ENCODE measurements at places on chromosomes 3 and 15.

DNA sequence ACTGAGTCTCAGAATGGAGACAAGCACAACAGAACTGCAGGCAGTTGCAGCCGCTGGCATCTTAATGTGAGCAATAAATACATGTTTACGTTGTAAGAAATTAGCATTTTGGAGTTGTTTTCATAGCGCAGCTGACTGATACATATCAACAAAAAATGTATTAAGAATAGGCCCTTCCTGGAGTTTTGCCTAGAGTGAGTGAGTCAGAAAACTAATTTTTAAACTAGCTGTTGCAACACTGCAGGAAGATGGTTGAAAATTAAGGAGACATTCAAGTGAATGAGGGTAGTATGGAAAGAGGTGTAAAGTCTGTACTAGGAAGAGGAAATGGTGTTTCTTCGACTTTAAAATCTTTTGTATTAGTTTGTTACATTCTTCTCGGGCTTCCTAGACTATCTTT lies 39.6 kb upstream of the TIMP4 start:
- DNase-seq = no peak

DNA sequence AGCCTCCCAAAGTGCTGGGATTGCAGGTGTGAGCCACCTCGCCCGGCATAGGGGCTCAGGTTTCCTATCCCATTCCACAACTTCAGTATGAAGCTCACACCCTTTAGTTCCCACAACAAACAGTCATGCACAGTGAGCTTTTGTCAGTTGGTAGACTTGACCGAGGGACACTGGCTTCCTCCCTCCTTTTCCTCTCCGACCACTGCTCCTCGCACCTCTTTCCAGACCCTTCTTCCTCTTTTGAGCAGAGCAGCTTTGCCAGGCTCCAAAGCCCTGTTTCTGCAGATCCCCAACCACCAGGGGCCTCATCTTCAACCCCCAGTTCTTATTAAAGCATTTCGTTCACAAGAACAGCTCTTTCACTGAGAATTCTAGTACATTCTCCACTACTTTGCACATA lies 12.7 kb upstream of the CILP start:
- no peak for DNase-seq

- no peak for DNase-seq
Measured at GRCh38 chr15:69076756-69077155, 62.3 kb downstream of the NOX5 start.

GRCh38 chr3:49864505-49864904 lies 5.2 kb downstream of the CAMKV start:
- DNase-seq = no peak

- DNase-seq = no peak
Measured at GRCh38 chr3:16090706-16091105, 83.8 kb upstream of the GALNT15 start.

- no peak for DNase-seq
Measured at GRCh38 chr3:23938688-23939087, 6.4 kb upstream of the NR1D2 start.

DNA sequence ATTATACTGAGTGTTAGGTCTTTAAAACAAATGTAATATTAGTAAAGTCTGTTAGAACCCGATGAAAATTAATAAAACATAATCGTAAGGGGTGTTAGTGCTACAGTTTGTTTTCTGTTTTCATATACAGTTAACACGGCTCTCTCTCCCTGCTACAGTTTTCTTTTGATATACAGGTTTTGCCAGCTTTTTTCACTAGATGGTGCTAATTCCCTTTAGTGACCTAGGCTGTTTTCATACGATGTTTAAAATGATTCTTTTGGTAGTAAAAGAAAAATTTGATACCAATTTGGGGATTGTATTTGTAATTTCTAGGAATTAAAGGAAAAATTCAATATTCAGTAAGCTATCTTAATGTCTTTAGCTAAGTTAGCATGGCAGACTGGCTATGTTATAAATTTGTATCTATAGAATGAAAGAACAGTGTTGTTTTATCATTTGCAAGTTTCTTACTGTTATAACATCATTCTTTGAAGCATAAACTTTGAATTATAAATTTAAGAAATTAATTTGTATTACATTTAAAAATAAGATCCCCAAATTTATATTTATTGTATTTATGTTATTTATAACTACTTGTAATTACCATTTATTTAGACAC lies 11.5 kb downstream of the APH1B start:
- peak; percentile 4 for DNase-seq

DNA sequence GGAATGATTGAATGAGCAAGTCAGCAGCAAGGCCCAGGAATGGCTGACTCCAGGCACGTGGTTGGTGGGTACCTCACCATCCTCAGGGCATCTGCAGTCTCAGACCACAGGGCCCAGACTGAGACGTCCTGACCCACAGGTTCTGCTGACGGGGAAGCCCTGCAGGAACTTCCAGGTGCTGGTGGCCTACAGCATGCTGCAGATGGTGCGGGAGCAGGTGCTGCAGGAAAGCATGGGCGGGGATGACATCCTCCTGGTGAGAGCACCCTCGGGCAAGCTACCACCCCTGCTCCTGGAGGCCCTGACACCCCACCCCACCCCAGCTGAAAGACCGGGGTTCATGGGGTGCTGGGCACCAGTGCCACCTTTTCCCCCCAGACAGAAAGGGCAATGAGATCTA lies 14.1 kb downstream of the TBC1D21 start:
- no peak for DNase-seq

DNA sequence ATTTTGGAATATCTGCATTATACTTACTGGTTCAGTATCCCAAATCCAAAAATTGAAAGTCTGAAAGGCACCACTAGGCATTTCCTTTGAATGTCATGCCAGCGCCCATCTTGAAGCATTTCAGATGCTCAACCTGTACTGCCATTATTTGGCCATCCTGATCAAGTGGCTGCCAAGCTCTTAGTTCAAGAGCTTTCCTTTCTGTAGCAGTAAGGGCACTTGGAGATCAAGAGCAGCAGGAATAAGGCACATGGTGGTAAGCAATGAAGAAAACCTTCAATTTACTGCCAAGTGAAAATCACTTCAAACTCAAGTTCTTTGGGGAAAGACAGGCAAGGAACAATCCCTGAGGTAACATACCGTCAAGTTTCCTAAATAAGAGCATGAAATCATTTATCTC lies 10.0 kb downstream of the RHOA start:
- no peak for DNase-seq

- no peak for DNase-seq
Measured at GRCh38 chr3:135069406-135069805, 274.3 kb downstream of the EPHB1 start.

- peak; percentile 44 for DNase-seq
Measured at GRCh38 chr3:61802772-61803171, 241.4 kb downstream of the PTPRG start.

DNA sequence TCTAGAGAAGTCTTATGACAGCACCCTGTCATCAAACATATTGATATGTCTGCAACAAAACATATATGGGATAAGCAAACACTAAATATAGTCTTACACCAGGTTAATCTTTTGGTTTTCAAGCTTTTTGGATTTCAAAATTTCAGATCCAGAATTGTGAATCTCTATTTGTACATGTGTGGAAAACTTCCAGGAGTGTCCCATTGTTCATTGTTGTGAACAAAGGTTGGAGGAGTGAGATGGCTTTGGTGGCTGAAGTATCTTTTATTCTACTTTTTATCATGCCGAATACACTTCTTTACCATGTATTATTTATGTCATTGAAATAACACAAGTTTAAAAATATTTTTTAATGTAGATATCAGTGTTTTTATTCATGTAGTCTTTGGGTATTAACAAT lies 5.9 kb upstream of the FHIT start:
- no peak for DNase-seq

DNA sequence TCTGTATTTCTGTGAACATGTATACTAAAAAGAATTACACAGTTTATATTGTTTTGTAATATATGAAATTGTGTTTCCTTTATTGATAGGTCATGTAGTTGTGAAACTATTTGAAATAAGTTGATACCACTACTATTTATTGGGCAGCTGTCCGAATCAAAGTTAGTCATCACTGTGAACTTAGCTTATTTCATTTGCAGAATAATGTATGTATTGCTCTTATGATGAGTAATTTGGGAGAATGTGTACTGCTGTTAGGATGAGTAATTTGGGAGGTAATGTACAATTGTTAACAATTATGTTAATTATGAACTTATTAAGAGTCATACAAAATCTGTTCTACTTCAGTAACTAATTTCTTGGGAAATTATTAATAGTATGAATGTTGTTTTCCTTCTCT lies 22.2 kb downstream of the FXR1 start:
- no peak for DNase-seq

DNA sequence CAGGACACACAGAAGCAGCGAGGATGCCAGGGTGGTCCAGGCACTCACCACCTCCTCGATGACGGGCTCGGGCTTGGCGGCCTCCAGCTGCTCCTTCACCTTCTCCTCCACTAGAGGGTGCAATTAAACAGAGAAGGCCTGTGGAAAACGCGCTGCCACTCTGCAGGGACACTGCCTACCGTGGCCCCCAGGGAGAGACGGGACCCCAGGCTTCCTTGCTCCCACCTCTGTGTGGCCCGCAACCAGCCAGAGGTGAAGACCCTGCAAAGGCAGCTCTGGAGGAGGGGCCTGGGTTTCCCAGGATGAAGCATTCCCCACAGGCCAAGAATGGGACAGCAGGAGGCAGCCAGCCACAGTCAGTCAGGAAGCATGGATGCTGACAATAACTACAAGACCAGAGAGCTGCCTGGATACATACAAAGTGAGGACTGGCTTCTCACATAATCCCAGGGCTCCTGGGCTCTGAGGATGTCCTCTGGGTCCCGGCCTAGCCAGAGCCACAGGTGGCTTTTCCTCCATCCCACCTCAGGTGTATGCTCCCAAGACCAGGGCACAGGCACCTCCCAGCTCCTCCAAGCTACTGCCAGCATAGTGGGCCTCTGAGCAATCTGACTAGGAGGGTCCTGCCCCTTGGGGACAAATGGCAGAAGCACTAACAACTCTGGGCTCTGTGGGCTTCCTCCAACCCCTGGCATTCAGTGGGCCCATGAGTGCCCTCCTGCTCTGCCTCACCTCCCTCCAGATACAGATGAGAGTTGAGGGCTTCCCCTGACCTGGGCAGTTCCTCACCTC lies 46.2 kb downstream of the PTH1R start:
- no peak for DNase-seq

DNA sequence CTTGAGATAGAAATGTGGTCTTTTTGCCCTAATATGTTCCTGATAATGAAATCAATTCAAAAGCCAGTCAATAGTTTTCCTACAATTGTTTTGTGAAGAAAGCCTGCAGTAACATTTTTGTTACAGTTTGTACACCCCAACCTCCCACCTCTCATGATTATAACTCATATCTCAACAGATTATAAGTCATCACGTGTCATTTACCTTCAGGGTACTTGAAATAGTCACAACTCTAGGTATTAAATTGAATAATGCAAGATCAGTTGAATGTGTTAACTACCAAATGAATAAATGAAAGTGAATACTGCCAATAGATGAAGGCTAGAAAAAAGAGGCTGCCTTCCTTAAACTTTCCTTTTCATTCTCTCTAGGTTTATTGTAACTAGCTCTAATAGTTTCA lies 32.9 kb upstream of the CTDSPL2 start:
- no peak for DNase-seq

GRCh38 chr15:27623560-27624305 lies 475.4 kb downstream of the OCA2 start:
- DNase-seq = no peak

GRCh38 chr15:72161361-72162132 lies 36.0 kb downstream of the GRAMD2A start:
- DNase-seq = no peak

- peak; percentile 30 for DNase-seq
Measured at GRCh38 chr15:65791335-65792137, 557 bp downstream of the DENND4A start.

DNA sequence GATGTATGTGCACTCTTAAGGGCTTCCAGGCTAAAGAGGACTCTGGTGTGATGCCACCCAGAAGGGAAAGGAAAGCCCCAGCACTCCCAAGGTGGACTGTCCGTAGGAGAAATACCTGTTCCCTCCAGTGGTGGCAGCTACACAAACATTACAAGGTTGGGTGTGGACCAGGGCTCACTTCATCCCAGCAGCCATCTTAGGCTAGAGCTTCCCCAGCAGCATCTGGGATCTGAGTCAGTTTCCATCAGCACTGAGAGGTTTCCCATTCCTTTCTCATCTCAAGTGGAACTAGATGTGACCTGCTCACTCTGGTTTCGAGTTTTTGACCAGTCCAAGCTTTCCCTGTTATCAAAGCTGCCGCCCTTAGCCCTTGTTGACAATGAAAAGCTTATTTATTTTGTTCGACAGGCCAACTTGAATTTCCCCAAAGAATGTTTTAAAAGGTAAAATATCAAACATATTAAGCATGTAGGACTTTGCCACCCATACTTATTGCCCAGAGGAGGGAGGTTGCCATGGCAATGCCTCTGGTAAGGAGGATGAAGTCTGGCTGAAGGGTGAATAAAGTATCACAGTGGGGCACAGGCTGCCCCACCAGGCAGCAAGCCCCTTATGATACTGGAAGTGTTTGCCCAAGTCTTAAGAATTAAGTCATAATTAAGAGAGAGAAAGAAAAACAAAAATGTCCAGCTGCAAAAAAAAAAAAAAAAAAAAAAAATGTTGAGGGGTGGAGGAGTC lies 28.9 kb downstream of the CLDN18 start:
- DNase-seq = no peak

DNA sequence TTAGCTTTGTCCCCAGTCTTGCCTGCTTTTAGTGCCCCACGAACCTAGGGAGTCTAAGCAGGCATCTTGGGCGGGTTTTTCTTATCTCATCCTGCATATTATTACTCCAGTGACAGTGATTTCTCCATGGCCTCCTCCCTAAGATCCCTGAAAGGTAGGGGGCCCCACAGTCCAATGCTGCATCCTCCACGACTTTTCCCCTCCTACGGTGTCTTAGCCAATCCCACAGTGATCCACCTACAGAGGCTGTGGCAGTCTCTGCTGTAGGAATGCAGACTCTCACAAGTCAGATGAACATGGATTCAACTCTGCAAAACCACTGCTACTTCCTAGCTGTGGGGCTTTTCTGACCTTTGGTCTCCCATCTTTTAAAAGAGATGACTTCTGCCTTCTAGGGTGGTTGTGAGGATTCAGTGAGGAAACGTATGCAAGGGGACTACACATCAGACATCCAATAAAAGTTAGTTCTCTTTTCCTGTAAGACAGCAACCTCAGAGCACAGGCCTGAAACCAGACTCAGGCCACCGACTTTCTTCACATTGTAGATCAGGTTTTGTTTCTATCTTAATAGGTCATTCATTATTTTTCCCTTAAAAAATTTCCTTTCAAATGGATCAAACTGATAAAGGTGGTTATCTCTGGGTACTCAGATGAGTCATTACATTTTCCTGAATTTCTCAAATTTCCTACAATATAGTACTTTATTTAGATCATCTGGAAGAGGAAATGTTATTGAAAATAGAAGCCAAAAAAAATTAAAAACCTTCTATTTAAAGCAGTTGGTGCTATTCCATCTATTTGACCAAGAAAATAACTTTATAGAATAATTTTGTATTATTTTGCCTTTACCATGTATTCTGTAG lies 23.2 kb downstream of the ILDR1 start:
- no peak for DNase-seq

- DNase-seq = peak; percentile 0
Measured at GRCh38 chr3:84772841-84773240, 185.9 kb upstream of the CADM2 start.
